Tibial nerve (tissue), 4 donors: ENCODE measurements at places on chromosomes 7 and 10. TPM values are rescaled to one million over a fixed set of nuclear protein-coding genes. Genes with fewer than 3 reads are reported as not detected.
A peak's percentile ranks its signal among the peaks of the same experiment; 100 is the strongest.

- no peaks in the 10 kb centered on the region for H3K4me1 ChIP-seq
- no peaks in the 10 kb centered on the region for H3K36me3 ChIP-seq
- no peak overlapping the region for H3K4me3 ChIP-seq
- H3K27ac ChIP-seq: no peak overlapping the region
- H3K27me3 ChIP-seq: no peaks in the 10 kb centered on the region
Observed at GRCh38 chr10:22619101-22619500, 95.3 kb downstream of the PIP4K2A start.

GRCh38 chr7:7201578-7202374, 19.4 kb downstream of the C1GALT1 start:
- H3K4me1 ChIP-seq: peaks cover 8% of the 10 kb centered on the region
- no peak overlapping the region for H3K27ac ChIP-seq
- H3K4me3 ChIP-seq: no peak overlapping the region
- no peaks in the 10 kb centered on the region for H3K36me3 ChIP-seq
- no peak for DNase-seq

- no peak for DNase-seq
- no peaks in the 10 kb centered on the region for H3K27me3 ChIP-seq
- no peaks in the 10 kb centered on the region for H3K36me3 ChIP-seq
- H3K4me3 ChIP-seq: no peak overlapping the region
Observed at GRCh38 chr10:71294091-71294561, 24.9 kb upstream of the SLC29A3 start.

DNA sequence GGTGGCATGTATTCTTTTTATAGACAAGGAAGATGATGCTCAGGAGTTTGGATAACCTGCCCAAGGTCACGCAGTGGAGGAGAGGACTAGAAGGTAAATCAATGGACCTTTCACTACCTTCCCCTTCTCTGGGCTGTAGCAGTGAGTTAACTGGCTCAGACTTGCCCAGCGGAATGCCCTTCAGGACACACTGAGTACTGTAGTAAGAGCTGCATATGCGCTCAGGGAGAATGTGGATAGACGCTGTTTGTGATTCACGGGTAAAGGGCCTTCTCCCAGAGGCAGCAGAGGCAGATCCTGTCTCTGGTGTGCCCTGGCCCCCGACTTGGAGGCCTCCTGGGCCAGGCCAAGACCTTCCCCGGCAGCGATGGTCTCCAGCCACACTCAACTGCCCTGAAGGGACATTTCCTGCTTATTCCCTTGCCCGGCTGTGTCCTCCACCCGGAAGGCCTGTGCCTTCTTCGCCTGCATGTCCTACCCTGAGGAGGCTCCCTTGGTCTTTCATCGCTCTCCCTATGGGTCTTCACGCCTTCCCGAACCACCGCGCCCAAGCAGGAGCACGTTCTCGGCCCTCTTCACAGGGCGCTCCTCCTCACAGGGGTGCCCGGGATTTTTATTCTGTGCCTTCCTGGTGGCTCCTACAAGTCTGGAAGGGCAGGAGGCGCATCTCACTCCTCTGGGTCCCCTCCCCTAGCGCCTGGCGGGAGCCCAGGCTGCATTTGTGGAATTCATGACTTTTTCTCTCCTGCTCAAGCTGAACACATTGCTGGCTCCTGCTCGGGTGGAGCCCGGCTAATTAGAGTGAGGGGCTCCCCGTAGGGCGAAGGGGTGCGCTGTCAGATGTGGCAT, 1.8 kb upstream of the IKZF1 start:
- no peaks in the 10 kb centered on the region for H3K4me1 ChIP-seq
- H3K27ac ChIP-seq: no peak overlapping the region
- H3K36me3 ChIP-seq: no peaks in the 10 kb centered on the region
- no peak overlapping the region for H3K4me3 ChIP-seq
- H3K27me3 ChIP-seq: no peaks in the 10 kb centered on the region

DNA sequence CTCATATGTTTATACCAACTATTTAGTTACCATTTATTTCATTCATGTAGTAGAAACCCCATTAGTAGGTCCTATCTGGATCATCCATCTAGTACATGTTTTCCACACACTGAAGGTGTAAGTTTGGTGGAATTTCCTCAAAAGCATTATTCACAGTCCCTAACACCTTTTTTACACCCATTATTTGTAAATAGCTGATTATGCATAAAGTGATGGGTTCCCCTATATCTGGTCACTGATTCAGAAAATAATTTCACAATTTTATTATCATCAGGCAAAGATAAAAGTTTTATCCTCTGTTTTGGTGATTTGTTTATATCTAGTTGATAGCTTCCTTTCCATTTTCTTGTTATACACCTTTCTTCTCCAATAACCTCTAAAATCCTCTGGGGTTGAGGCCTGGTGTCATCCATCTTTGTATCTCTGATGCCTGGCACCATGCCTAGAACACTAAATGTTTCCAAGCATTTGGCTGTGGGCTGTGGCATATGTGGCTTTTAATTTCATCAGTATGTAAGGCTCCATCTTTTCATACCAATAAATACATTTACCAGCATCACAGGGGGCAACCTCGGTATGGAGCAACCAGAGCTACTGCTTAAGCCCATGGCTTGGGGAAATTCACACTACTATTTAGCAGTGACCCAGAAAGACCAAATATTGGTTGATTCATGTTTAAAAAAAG, 1089.5 kb upstream of the LRRN3 start:
- H3K4me1 ChIP-seq: no peaks in the 10 kb centered on the region
- no peak overlapping the region for H3K4me3 ChIP-seq

DNA sequence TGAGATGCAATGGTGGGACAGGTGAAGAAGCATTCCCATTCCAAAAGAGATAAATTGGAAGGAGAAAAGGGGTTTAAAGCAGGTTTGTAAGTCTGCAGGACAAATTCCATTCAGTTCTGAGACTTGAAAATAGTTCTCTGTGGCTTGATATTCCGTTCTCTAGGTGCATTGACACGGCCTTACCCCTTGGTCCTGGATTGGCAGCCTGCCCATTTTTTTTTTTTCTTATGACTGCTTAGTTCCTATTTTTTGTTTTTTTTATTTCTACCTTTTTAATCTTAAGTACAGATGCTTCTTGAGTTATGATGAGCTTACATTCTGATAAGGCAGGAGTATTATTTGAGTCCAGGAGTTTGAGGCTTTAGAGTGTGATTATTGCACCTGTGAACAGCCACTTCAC, 70.6 kb downstream of the MLLT10 start:
- H3K27me3 ChIP-seq: no peaks in the 10 kb centered on the region
- H3K4me1 ChIP-seq: peaks cover 9% of the 10 kb centered on the region
- H3K4me3 ChIP-seq: no peak overlapping the region
- no peak overlapping the region for H3K27ac ChIP-seq

DNA sequence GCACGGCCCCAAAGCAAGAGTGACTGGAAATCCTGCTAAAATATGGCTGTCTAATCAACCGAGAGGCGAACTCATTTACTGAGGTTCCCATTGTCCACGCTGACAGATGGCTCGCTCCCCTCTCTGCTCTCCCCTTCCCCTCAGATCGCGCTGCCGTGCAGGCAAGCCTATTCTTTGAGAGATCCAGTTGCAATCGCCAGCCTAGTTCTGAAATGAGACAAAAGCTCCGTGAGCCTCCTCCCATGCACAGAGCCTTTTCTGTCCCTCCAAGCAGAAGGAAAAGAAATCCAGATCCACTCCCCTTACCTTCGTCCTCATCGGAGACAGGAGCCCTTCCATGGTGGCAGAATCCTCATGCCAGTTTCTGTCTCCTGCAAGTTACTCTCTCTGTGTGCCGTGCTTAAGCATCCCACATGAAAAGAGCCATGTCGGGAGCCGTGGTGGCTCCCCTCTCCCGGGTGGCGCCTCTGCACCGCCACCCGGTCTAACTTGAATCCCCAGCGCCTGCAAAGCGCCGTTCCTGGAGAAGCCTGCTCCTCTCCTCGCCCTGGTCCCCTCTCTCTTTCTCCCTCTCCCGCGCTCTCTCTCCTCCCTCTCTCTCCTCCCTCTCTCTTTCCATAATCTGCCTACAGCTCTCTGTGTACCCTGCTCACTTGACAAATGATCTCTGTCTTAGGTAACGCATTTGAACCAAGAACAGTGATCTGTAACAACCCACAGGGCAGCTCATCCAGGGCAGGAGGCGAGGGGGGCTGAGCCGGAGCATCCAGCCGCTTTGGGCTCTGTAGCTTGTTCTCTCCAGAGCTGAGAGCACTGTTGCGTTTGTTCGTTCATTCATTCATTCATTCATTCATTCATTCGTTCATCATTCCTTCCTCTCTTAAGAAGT, 156.8 kb downstream of the FRMD4A start:
- DNase-seq: no peak
- H3K4me3 ChIP-seq: peak overlapping the region; percentile 27

- H3K36me3 ChIP-seq: no peaks in the 10 kb centered on the region
- no peaks in the 10 kb centered on the region for H3K4me1 ChIP-seq
Observed at GRCh38 chr10:131729938-131730660, 170.7 kb upstream of the PPP2R2D start.

- no peaks in the 10 kb centered on the region for H3K27me3 ChIP-seq
- no peak overlapping the region for H3K4me3 ChIP-seq
- no peak overlapping the region for H3K27ac ChIP-seq
- no peak for DNase-seq
- H3K36me3 ChIP-seq: no peaks in the 10 kb centered on the region
Observed at GRCh38 chr10:98469001-98469931, 22.5 kb upstream of the HPS1 start.

GRCh38 chr10:119315128-119316001, 108.0 kb downstream of the GRK5 start:
- no peaks in the 10 kb centered on the region for H3K27me3 ChIP-seq
- H3K4me3 ChIP-seq: no peak overlapping the region
- peak; percentile 66 for DNase-seq

GRCh38 chr10:1416456-1417037, 320.8 kb downstream of the ADARB2 start:
- no peak overlapping the region for H3K4me3 ChIP-seq
- H3K36me3 ChIP-seq: no peaks in the 10 kb centered on the region
- H3K27me3 ChIP-seq: peaks cover 11% of the 10 kb centered on the region
- DNase-seq: no peak

- H3K36me3 ChIP-seq: no peaks in the 10 kb centered on the region
- H3K27ac ChIP-seq: no peak overlapping the region
- no peak for DNase-seq
- H3K4me3 ChIP-seq: no peak overlapping the region
- no peaks in the 10 kb centered on the region for H3K4me1 ChIP-seq
Observed at GRCh38 chr7:142808802-142809583, 38.2 kb downstream of the PRSS2 start.

- H3K27ac ChIP-seq: peak overlapping the region; percentile 98
- peak overlapping the region; percentile 64 for H3K4me3 ChIP-seq
- H3K27me3 ChIP-seq: no peaks in the 10 kb centered on the region
- H3K4me1 ChIP-seq: peaks cover 52% of the 10 kb centered on the region
Observed at GRCh38 chr10:86968994-86969355, 693 bp downstream of the ADIRF start.

Gene CALN1
- 0.22 TPM for total RNA-seq

Gene ANXA8
- total RNA-seq: 4.8 TPM

Gene SLC18A3
- total RNA-seq: not detected
